Daoy (cell line): ENCODE measurements at places on chromosomes 4 and X. TPM values are rescaled to one million over a fixed set of nuclear protein-coding genes. Genes with fewer than 3 reads are reported as not detected.

DNA sequence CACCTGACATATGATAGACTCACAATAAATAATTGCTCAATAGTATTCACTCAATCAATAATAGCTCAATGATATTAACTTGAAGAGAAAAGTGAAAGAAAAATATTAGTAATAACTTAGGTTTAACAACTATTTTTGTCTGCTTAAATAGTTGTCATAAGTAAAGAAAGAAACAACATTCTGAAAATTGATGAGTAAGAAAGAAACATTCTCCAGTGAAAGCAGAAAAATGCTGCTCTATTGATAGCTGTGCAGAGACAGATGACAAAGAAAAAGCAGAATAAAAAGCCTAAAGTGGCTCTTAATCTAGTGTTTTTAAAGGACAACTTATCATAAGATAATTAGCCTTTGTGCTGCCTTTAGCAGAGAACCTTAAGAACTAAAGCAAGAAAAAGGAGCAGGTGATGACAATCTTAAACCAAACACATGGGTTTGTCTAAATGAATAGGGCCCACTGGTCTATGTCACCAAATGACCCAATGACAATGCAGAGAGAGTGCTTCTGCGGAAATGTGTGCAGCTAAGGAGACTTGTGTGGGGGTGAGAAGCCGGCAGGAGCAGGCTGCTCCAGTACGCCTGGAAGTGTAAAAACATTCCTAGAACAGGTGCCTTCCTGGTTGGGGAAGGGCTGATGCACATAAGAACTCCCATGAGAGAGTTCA lies 13.2 kb downstream of the HS3ST1 start:
- DNase-seq, result no peak

GLRA3 gene
- total RNA-seq, result not detected in 2 replicates

DNA sequence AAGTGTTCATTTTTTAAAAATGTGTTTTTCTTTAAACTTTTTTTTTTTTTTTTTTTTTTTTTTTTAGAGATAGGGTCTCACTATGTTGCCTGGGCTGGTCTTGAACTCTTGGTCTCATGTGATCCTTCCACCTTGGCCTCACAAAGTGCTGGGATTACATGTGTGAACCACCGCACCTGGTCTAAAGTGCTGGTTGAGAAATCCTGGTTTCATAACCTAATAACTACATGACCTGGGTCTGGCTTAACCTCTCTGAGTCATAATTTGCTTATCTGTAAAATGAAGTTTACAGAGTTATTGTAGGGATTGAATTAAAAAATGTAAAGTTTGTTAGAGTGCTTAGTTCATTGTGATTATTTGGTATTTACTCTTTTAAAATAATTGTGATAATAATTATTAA lies 5.2 kb downstream of the HSD17B13 start:
- no peak for DNase-seq

- DNase-seq, result no peak
Observed at GRCh38 chr4:156593464-156593863, 378.1 kb downstream of the PDGFC start.

GRCh38 chrX:49664824-49665223 lies 31.0 kb downstream of the PAGE1 start:
- no peak for DNase-seq

SHROOM4 gene
- total RNA-seq, result 0.92 and 1.4 TPM in 2 replicates

DNA sequence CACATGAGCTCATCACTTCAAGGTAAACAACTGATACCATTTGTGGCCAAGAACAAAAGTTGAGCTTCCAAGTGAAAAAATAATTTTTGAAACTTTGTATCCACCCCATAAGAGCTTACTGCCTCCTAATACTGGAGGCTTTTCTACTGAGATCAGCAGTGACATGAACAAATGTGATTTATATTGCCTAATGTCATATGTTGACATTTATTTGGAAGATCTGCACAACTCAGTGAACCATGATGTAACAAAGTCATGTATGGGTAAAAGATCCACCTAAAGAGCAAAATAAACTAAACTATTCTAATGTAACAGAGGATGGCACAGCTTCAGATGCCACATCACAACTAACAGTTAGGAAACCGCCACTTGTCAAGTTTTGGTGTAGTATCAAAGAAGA lies 65.8 kb downstream of the AFAP1 start:
- no peak for DNase-seq

GRCh38 chr4:185500035-185500434 lies 28.5 kb upstream of the CCDC110 start:
- no peak for DNase-seq

DNA sequence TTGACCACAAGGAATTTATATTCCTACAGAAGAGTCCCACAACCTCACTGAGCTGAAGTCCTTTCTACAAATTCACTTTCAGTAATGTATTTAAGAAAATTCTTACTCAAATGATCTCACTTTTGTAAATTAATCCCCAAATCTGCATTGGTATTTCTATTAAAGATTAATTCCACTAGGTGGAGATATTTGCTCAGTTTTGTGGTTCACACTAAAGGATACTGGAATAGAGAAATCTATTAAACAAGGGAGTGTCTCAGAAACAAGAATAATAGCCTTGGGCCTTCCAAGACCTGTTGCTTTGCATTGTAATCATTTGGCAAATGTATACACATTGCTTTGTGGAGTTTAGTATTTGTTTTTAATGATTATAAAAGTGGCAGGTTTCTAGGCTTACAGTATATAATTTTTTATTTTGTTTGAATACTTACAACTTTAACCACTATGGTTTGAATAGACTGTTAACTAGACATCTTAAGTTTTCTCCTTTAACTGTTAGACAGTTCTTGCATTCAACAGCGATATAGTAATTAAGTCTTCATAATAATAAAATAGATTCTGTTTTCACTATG lies 25.9 kb downstream of the CFAP299 start:
- no peak for DNase-seq

FAT4 gene
- total RNA-seq, result 0.46 and 1.0 TPM in 2 replicates
